Activated T-helper 9 cell treated with anti-CD3 and anti-CD28 coated beads, Interleukin-2, amount 50 U/mL, for 16 hours (primary cell): ENCODE measurements at places on chromosomes 3 and 15.

DNA sequence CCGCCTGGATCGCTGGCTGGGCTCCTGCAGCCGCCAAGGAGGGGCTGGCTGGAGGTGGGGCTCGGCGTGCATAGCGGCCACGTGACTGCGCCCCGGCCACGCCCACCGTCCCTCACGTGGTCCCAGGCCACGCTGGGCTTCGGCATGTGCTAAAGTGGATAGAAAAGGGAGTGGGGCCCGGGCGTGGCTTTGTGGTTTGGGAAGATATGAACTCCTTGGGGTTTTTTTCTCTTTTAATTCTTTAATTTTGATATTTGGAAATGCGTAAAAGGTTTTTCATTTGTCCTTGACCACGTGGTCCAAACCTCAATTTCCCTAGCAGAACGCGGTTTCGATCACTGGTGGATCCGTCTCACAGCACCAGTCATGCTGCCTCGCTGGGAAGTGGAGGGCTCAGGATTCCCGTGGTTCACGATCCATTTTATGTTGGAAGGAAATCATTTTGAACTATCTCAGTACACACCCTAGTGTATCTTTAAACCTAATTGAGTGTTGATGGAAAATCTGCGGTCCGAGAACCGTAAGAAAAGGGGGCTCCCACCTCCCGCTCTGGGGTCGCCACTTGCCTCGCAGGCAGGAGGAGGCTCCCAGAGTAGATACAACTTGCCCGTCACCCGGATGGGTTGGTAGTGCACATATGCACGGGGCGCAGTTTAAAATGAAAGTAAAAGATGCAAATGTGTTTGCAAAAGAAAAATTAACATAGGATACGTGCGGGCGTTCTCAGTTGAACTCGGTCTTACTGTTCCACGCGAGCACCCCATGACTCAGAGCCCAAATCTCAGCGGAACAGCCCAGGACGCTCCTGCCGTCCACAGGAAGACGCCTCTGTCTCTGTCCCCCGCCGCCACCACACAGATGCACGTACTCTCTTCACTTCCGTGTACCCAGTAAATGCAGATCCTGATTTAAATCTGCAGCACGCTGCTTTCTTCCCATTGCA is 141.9 kb downstream of the PGPEP1L start:
- peak; percentile 62 for DNase-seq

DNA sequence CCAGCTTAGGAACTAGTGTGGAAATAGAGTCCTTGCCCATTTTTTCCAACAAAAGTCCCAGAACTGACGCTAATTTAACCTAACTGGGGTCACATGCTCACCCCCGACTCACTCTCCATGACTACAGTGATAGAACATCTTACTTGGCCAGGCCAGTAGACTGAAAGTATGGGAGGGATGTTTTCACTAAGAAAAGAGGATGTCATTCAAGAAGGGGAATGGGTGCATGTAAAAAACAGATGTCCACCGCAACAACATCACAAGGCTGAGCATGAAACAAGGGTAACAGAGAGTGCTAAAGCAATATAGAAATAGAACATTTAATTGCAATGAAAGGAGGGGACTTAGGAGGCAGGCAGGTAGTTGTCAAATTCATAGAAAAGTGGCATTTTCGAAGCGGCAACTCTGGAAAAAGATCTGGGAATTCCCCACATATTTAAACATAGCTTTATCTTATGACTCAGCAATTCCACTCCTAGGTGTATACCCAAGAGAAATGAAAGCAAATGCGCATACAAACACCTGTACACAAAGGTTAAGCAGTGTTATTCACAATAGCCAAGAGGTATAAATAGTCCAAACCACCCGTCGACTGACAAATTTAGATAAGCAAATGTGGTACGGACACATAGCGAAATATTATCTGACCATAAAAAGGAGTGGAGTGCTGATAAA is 41.1 kb upstream of the UBE2E2 start:
- DNase-seq = no peak

GRCh38 chr15:90322538-90322937 is 29.5 kb upstream of the ZNF774 start:
- no peak for DNase-seq

DNA sequence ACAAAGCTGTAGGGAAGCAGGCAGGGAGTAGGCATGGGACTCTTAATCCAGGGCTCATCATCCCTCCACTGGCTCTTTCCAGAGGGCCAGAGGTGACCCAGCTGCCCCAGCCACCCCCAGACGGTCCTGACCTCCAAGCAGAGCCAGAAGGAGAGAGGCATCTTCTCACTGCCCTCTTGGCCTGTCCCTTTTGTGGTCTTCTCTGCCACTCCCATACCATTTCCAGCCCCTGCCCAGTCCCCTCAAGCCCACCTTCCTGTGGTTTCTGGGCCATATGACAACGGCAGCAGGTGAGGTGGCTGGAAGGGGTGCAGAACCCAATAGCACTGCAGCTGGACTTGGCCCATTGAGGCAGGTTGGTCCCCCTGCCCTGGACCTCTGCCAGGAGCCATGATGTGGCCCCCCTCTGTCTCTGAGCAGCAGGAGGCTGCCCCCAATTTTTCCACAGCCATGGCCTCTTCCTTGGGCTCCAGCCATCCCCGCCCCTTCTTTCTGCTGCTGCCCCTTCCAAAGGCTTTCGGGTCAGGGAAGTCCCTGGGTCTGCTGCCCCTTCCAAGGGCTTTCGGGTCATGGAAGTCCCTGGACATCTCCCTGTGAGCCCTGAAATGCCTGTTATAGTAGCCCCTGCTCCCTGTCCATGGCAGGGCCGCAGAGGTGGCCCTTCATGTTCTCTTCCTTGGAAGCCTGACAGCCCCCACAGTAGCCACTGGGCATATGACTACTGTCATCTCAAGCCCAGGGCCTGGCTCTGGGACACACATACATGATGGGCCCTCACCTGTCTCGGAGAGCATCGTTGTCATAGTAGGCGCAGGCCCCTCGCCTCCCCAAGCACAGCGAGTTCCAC is 39.5 kb upstream of the RAB6B start:
- DNase-seq = no peak

DNA sequence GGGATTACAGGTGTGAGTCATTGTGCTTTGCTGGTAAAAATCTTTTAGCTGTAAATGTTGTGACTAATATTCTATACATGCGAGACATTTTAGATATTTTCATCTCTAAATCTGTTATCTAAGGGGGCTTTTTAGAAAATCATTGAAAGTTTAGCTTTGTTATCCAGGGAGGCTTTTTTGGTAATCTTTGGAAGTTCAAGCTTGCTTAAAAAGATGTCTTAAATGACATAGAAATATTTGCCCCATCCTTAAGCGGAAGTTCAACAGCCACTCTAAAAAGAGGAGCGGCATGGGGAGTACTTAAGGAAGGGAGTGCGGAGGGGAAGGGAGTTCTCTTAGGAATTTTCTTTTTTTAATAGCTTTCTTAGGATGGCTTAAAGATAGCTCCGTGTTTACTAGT is 26.1 kb downstream of the DNAJC13 start:
- DNase-seq = no peak

GRCh38 chr15:85837011-85837433 is 42.3 kb upstream of the KLHL25 start:
- DNase-seq = no peak

- no peak for DNase-seq
Observed at GRCh38 chr3:68239542-68239941, 585.1 kb upstream of the SUCLG2 start.

GRCh38 chr3:6180171-6180570 is 680.7 kb upstream of the GRM7 start:
- DNase-seq = no peak

GRCh38 chr15:42858540-42858939 is 62.0 kb downstream of the TTBK2 start:
- no peak for DNase-seq

- no peak for DNase-seq
Observed at GRCh38 chr15:88016406-88016805, 240.1 kb downstream of the NTRK3 start.

DNA sequence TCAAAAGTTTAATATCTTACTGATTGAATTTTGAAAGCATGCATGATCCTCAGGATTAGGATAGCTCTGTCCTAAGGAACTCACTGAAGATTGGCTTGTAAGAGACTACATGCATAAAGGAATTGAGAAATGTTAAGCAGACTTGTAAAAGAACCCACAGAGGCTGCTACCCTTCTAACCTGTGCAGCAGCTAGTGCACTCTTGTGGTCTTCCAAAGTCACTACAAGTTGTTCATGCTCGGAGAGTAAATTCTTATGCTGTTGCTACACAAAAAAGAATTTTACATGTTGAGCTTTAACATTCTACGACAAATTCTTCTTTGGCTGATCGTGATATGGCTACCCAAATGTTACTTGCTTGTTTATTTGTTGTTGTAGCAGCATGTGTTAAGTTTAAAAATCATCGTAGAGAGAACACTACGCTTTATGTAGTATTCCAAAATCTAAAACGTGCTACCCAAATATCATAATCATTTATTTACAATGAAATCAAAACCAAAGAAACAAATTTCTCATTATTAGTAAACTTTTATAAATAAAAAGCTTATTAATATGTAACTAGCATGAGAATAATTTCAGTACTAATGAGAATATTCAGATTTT is 55.0 kb downstream of the GOLIM4 start:
- DNase-seq = no peak

DNA sequence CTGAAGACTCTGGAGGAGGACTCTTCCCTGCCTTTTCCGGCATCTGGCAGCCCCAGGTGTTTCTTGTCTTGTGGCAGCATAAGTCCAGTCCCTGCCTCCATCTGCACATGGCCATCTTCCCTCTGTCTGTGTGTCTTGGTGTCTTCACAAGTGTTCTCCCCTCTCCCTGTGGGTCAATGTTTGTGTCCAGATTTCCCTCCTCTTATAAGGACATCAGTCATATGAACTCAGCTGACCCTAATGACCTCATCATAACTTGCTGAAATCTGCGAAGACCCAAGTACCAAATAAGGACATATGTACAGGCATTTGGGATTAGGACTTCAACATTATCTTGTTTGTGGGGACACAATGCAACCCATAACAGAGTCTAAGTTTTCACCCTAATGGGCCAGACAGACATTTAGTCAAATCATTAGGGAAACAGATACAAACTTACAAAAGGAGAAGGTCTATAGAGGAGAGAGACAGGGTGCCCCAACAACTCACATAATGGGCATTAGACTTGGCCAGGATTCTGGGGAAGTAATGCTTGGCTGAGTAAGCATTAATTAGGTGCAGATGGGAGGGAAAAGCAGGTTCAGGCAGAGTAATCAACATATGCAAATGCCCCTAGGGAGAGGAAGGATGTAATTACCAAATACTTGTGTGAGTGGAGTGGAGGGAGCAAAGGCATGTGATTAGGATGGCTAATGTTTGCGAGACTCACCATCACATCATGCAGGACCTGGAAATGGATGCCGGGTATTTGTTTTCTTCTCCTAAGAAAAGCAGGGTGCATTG is 372.8 kb upstream of the TBL1XR1 start:
- DNase-seq = no peak

DNA sequence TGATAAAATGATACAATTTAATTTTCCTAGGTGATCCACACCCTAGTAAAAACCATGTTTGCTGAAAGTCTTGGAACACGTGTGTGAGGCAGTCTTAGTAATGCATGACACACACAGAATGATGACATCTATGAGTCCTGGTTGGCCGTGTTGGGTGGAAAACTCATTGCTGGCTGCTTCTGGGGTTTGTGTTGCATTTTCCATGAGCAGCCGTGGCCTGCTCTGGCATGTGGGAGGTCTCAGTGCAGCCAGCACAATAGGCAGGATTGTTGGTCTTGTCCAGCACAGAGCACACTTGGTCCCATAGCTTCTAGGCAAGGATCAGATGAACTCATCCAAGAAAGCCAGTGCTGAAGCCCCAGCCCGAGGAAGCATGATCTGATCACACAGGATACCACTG is 172.8 kb upstream of the UBE3A start:
- no peak for DNase-seq

DNA sequence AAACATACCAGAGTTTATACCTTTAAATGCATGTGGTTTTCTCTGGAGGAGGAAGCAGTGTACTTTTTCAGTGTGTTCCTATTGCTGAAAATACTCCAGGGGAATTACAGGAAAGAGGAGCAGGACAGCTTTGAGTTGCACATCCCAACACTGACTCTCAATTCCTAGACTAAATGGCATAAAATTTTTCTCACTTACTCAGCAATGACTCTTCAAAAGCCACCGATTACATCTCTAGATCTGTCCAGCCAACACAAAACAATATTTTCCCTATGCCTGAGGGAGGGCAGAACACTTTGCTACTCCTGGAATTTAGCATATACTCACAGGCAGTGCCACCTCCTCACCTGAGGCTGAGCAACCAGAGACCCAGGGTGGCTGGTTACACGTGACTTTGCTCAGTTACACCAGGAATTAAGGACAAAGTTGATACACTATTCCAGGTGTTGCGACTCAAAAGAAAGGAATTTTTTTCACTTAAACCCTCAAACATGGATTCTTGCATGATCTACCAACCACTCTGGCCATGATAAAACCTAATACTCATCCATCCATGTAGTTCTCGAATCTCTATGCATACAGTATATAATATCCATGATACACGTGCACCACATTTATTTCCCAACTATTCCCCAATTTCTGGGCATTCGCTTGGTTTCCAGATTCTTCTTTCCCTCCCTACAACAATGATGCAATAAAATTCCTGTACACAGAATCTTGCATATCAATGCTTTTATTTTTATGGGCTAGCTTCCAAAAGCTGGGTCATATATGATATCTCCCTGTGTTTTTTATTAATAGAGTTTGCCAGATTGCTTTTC is 194.6 kb downstream of the THRB start:
- no peak for DNase-seq

GRCh38 chr15:70720228-70721016 is 42.9 kb downstream of the UACA start:
- DNase-seq = no peak

DNA sequence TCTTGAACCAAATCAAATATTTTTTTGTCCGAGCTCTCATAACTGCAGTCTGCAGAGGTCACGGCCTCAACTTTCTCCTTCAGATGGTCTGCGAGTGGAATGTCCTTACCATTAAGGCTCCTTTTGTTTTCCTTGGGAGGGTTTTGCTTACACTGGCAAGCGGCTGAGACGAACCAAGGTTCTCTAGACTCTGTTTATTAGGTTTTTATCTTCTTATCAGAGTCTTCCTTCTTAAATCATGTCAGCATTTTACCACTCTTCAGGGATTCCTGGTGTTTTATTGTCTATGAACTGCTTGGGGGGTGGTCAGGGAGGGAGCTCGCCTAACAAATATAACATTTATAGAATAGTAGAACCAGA is 773.7 kb upstream of the NR2F2 start:
- DNase-seq = no peak
